ENCODE measurements at places on chromosomes 12 and 14. TPM values are rescaled to one million over a fixed set of nuclear protein-coding genes. Genes with fewer than 3 reads are reported as not detected.

Gene RILPL1
- 3.9 TPM for total RNA-seq

Gene BCL7A
- 4.1 TPM for total RNA-seq

- H3K27me3 ChIP-seq, result no peaks in the 10 kb centered on the region
- DNase-seq, result no peak
- H3K4me3 ChIP-seq, result no peak overlapping the region
Measured at GRCh38 chr12:89975574-89975973, 266.9 kb upstream of the ATP2B1 start.

DNA sequence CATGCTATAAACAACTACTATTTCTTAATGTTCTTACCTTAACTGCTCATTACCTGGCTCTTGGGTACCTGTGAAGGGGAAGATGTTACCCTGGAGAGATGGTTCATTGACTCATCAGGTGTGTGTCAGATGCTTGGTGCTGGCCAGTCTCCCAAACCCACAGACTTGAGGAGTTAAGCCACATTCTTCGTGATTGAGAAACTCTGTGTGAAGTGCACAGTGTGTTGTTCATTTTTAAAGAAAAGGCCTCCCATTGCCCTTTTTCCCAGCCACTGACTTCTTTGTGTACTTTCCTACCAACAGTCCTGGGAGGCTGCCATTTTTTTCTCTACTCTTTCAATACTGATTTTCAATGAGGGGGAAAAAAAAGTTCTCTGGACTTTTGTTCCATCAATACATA lies 3.2 kb downstream of the MGST1 start:
- no peak overlapping the region for H3K27ac ChIP-seq
- H3K4me1 ChIP-seq, result no peaks in the 10 kb centered on the region
- peaks cover 3% of the 10 kb centered on the region for H3K27me3 ChIP-seq
- no peak for DNase-seq

Gene TEX22
- 6.3 TPM for total RNA-seq

DNA sequence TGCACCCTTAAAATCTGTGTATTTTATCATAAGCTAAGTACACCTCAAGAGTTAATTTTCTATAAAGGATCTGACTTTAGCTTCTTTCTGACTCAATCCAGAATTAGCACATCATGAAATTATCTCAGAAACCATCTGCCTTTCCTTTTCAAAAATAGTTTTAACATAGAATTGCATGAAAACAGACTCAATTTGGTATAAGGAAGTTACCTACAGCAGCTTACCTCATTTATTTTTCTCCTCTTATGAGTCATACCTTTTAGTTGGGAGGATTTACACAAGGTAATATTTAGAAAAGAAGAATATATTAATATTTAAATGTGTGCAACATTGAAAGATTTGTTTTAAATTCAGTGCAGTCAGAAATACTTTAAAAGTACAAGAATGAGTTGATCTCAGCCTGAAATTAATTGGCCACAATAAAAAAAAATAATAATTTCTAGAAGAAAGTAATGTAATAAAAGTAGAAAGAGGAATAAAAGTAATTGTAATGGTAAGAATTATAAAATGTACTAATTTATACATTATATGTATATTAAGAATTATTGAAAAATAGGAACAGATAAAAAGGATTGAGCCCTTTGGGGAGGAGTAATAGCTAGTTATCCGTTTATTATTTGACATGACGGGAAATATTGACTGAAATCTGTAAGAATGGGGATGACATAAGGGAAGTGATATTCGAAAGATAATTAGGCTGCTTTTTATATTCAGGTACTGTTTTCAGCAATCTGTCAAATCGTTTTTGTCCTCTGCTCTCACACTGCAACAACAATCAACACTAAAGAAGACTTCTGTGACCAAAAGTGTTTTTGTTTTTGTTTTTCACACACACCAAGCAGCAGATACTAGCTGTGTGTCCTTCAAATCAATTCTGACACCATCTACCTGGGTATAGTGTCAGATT lies 20.5 kb downstream of the ADAM21 start:
- no peak overlapping the region for H3K4me3 ChIP-seq
- no peaks in the 10 kb centered on the region for H3K27me3 ChIP-seq
- DNase-seq, result no peak
- H3K4me1 ChIP-seq, result no peaks in the 10 kb centered on the region

- H3K27me3 ChIP-seq, result no peaks in the 10 kb centered on the region
- H3K27ac ChIP-seq, result no peak overlapping the region
- no peaks in the 10 kb centered on the region for H3K4me1 ChIP-seq
- H3K4me3 ChIP-seq, result no peak overlapping the region
Measured at GRCh38 chr12:81520064-81520945, 238.8 kb downstream of the PPFIA2 start.

Gene KRT79
- not detected for total RNA-seq

GRCh38 chr14:103163199-103163598 lies 39.9 kb downstream of the TNFAIP2 start:
- DNase-seq, result no peak
- H3K36me3 ChIP-seq, result no peaks in the 10 kb centered on the region
- H3K4me1 ChIP-seq, result no peaks in the 10 kb centered on the region
- no peak overlapping the region for H3K27ac ChIP-seq
- no peaks in the 10 kb centered on the region for H3K27me3 ChIP-seq
- no peak overlapping the region for H3K4me3 ChIP-seq

- no peak overlapping the region for H3K27ac ChIP-seq
- no peak overlapping the region for H3K4me3 ChIP-seq
- H3K36me3 ChIP-seq, result no peaks in the 10 kb centered on the region
- DNase-seq, result no peak
- H3K27me3 ChIP-seq, result no peaks in the 10 kb centered on the region
- H3K4me1 ChIP-seq, result no peaks in the 10 kb centered on the region
Measured at GRCh38 chr14:77270361-77271112, 469 bp downstream of the NGB start.

Gene ESRRB
- not detected for total RNA-seq

Gene ANO2
- total RNA-seq, result not detected

DNA sequence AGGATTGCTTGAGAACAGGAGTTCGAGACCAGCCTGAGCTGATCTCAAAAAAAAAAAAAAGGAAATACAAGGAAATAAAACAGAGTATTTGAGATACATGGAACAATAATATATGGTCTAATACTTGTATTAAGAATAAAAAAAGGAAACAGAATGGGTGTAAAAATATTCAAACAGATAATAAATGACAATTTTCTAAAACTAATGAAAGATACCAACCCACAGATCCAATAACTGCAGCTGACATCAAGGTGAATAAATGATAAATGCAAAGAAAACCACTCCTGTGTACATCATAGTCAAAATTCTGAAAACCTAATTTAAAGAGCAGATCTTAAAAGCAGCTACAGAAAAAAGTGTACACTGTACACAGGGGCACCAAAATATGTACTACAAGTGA lies 4.1 kb upstream of the ETV6 start:
- DNase-seq, result no peak
- no peaks in the 10 kb centered on the region for H3K4me1 ChIP-seq

DNA sequence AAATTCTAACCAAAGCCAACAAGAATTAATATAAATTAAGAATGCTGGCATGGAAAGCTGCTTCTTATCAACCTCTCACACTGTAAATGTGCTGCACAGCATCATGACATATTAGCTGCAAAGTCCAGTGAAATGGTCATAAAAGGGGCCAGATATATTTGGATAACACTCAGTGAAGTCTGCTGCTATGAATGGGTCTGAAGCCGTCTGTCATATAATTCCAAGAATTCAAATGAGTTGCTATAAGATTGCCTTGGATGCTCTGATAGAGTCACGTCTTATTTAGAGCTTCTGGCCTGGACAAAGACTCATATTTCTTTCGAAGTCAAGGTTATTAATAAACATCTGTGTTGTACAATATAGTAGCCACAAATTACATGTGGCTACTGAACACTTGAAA lies 54.3 kb upstream of the OVCH1 start:
- H3K4me3 ChIP-seq, result no peak overlapping the region
- no peak overlapping the region for H3K27ac ChIP-seq
- no peaks in the 10 kb centered on the region for H3K4me1 ChIP-seq
- no peak for DNase-seq
- no peaks in the 10 kb centered on the region for H3K27me3 ChIP-seq

DNA sequence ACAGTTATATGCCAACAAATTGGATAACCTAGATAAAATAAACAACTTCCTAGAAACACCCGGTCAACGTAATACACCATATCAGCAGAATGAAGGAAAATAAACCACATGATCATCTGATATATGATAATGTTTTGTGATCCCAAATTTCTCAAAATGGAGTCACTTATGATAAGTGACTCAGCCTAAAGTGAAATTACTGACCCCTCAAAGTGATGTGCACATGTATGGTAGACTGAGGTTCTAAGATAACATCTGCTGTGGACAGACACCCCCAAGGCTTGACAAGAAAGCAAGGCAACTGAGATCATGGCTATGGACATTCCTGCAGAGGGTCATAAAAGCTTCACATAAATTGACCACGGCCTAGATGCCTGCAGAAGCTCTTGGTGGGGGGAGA lies 105.1 kb upstream of the DCN start:
- no peaks in the 10 kb centered on the region for H3K4me1 ChIP-seq
- H3K27ac ChIP-seq, result no peak overlapping the region
- H3K27me3 ChIP-seq, result no peaks in the 10 kb centered on the region
- no peaks in the 10 kb centered on the region for H3K36me3 ChIP-seq

DNA sequence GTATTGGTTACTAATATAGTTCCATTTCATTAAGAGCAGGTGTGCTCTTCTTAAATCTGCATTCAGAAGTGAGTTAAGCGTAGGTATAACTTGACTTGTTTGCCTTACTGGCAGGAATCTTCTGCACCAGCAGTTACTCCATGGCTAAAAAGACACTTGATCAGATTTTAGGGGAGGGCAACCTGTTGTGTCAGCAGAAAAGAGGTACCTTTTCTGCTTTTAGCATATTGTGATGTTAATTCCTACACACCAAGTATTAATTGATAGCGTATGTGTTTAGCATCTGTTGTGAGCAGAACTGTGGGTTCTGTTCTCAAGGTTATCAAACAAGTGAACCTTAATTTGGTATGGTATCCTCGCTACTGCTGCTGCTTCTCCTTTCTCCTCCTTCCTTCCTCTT lies 38.3 kb downstream of the TTLL5 start:
- no peak for DNase-seq
- H3K4me1 ChIP-seq, result no peaks in the 10 kb centered on the region
- no peak overlapping the region for H3K4me3 ChIP-seq
- no peak overlapping the region for H3K27ac ChIP-seq
- no peaks in the 10 kb centered on the region for H3K27me3 ChIP-seq
- no peaks in the 10 kb centered on the region for H3K36me3 ChIP-seq

DNA sequence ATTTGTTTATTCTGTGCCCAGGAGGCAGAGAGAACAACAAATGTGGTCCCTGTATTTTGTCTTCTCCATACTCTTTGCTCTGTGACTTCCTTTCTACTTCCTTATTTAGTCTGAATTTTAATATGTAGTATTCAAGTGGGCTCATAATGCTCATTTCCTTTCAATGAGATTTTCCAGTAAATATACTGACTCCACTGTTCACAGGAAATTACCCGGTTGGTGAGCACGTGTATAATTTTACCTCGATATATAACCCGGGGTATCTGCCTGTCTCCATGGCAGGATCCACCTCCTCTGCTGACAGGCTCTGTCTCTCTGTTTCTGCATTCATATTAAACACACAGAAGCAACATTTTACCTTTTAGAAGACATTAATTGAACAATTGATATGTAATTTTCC lies 166.0 kb downstream of the SLC38A4 start:
- H3K36me3 ChIP-seq, result no peaks in the 10 kb centered on the region

DNA sequence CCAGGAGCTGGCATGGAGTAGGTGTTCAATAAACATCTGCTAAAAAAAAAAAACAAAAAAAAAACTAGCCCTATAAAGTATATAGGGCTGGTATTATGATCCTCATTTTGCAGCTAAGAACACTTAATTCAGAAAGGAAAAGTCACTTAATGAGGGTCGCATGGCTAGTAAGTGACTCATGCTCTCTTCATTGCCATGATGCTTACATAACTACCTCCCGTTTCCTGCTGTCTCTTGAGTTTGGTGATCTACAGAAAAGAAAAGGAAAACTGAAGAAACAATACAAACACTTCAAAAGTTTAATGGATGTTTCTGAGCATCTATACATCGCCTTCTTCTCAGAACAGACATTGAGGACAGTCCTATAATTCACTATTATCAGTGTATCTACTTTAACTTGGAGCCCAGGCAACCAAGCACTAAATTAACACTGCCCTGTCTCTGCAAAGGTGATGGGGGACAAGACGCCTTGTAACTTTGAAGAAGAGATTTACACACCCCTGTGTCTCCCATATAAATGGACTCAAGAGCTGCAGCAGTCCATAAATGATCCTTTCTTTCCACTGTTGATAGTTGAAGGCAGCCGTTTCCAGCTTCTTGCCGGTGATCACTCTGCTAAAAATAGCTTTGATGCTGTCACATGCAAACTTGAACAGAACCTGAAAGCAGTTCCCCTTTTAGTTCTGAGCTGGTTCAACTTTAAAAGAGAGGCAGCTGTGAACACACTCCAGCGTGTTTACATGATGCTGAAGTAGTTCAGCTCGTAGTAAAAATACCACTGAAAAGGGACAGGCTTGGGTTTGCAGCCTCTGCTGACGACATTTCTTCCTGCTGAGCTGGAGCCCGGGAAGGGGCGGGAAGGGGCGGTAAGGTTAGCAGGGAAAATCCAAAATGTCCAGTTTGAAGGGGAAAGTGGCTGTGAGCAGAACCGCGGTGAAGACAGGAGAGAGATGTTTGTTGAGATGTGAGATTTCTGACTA lies 113.3 kb downstream of the FOXN3 start:
- H3K27me3 ChIP-seq, result no peaks in the 10 kb centered on the region
- peak overlapping the region; percentile 11 for H3K27ac ChIP-seq
- H3K36me3 ChIP-seq, result no peaks in the 10 kb centered on the region

- no peak for DNase-seq
- H3K36me3 ChIP-seq, result no peaks in the 10 kb centered on the region
- H3K27ac ChIP-seq, result no peak overlapping the region
- H3K4me1 ChIP-seq, result no peaks in the 10 kb centered on the region
- no peak overlapping the region for H3K4me3 ChIP-seq
- no peaks in the 10 kb centered on the region for H3K27me3 ChIP-seq
Measured at GRCh38 chr12:89073027-89073398, 279.3 kb downstream of the DUSP6 start.

- H3K4me1 ChIP-seq, result no peaks in the 10 kb centered on the region
- no peaks in the 10 kb centered on the region for H3K27me3 ChIP-seq
- H3K27ac ChIP-seq, result no peak overlapping the region
- no peaks in the 10 kb centered on the region for H3K36me3 ChIP-seq
- no peak for DNase-seq
Measured at GRCh38 chr14:55892906-55893305, 225.3 kb upstream of the PELI2 start.

Gene EXOC3L4
- total RNA-seq, result not detected

Gene SLCO1B1
- not detected for total RNA-seq

DNA sequence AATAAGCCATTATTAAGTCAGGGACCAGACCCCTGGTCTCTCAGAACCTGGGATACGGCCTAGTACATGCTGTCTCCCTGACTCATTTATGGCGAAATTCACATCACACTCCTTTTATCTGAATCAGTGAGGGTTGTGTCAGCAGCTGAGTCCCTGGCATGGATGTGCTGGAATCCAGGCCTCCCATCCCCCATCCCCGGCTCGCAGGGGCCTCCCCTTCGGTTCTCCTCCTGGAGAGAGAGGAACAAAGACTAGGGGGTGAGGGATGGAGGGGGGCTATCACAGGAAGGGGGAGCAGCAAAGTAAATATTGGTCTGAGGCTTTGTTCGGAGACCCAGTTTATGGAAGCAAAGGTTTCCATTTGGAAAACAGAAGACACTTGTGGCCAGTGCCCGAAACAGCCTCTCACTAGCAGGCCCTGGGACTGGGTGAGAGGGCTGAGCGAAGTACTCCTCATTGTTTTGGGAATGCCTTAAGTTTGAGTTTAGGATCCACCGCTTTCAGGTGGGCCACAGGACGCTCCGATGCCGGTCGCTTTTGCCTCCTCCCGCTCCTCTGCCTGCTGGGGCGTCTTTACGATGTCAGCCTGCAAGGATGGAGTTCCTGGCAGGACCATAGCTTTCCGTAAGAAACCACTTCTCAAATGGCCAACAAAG lies 145.0 kb downstream of the PRKCH start:
- H3K4me1 ChIP-seq, result peaks cover 38% of the 10 kb centered on the region
- H3K27me3 ChIP-seq, result no peaks in the 10 kb centered on the region
- DNase-seq, result no peak
- peaks cover 54% of the 10 kb centered on the region for H3K36me3 ChIP-seq

Gene ATP23
- total RNA-seq, result 8.4 TPM
